ENCODE measurements at places on chromosomes 12 and 14.

DNA sequence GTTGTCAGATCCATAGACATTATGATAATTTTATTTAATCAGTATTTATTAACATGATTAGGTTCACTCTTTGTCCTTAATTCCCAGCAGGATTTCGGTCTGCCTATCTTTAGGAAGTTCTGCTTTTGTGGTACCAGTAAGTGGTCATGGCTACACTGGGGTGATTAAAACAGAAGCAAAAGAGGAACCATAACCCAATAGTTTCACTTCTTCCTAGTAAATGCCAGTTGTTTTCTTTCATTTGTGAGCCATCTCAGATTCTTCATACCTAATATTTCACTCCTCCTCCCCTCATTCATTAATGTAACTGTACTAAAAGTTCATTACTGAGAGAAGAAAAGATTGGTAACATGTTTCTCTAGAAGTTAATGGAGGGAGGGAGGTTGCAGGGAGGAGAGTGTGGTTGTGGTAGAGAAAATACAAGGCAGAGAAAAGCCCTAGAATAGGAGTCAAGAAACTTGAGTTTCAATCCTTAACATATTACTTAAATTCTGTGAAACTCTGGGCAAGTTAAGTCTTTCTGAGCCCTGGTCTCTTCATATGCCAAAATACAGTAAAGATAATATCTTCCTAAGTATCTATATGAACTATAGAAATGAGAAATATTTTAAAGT, 101.2 kb downstream of the PEBP1 start:
- DNase-seq = peak; percentile 74

GRCh38 chr14:33163109-33163508, 224.4 kb downstream of the NPAS3 start:
- no peak for DNase-seq

- peak; percentile 16 for DNase-seq
Observed at GRCh38 chr12:76666290-76666835, 97.6 kb upstream of the ZDHHC17 start.

- DNase-seq = peak; percentile 62
Observed at GRCh38 chr12:108967869-108968540, 52.9 kb downstream of the SVOP start.

- DNase-seq = no peak
Observed at GRCh38 chr12:108714866-108715265, 16.5 kb downstream of the CORO1C start.

DNA sequence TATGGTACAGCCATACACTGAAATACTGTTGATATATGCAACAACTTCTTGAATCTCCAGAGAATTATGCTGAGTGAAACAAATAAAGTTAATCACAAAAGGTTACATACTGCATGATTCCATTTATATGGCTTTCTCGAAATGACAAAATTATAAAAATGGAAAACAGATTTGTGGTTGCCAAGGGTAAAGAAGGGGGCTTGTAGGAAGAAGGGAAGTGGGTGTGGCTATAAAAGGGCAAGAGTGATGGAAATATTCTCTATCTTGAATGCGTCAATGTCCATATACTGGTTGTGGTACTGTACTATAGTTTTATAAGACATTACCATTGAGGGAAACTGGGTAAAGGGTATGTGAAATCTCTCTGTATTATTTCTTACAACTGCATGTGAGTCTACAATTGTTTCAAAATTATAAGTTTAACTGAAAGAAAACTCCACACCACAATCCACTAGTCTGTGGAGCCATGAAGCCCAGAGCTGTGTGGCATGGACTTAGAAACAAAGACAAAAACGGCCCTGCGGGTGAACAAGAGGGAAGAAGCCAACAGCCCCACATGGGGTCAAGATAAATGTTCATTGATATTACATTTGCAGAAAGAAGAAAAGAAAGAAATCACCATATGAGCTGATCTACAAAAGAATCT, 18.3 kb upstream of the TSPAN11 start:
- no peak for DNase-seq

- DNase-seq = no peak
Observed at GRCh38 chr12:108102363-108102762, 26.7 kb upstream of the WSCD2 start.

GRCh38 chr12:111788178-111788654, 21.5 kb downstream of the ALDH2 start:
- DNase-seq = no peak

- no peak for DNase-seq
Observed at GRCh38 chr12:113318046-113318656, 16.8 kb downstream of the SLC8B1 start.

DNA sequence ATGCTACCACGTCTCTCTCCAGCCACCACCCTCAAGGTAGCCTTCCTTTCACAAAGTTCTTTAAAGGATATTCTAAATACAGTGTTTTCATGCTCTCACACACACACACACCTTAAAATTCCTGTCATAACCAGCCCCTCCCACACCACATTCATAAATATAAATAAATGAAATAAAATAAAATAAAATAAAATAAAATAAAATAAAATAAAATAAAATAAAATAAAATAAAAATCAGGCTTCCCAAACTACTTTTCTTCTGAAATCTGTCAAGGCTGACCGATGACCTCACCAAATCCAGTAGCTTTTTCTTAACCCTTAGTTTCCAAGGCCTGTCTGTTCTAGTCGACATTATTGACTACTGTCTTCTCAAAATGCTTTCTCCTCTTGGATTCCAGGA, 378.4 kb downstream of the SEC23A start:
- no peak for DNase-seq

- DNase-seq = peak; percentile 58
Observed at GRCh38 chr12:26195250-26195640, at the start of gene SSPN. TSS of gene SSPN (plus strand) at chr12:26195573. CDS start at chr12:26195673, 100 bp downstream.

DNA sequence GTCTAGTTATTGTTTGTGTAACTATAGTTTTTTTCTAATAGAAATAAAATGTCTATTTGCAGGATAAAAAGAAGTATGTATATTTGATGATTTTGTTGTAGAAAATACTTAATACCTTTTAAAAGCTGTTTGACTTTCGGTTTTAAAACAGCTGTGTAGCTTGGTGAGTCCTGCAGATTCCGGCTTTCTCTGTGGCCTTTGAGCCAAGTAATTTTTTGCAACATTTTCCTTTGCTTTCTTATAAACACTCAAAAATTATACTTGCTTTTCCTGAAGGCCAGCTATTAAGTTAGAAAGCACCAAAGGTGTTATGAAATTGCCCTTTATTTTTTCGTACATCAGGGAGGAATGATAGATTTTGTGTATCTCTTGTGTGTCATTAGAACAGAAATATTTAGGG, 63.6 kb downstream of the CRADD start:
- DNase-seq = no peak

- no peak for DNase-seq
Observed at GRCh38 chr12:101859664-101860607, 17.4 kb upstream of the DRAM1 start.

GRCh38 chr14:102779084-102779462, 1.8 kb downstream of the TRAF3 start:
- DNase-seq = peak; percentile 28

- no peak for DNase-seq
Observed at GRCh38 chr12:89960011-89960507, 251.4 kb upstream of the ATP2B1 start.

- DNase-seq = no peak
Observed at GRCh38 chr14:37172936-37173614, 669 bp upstream of the SLC25A21 start.

DNA sequence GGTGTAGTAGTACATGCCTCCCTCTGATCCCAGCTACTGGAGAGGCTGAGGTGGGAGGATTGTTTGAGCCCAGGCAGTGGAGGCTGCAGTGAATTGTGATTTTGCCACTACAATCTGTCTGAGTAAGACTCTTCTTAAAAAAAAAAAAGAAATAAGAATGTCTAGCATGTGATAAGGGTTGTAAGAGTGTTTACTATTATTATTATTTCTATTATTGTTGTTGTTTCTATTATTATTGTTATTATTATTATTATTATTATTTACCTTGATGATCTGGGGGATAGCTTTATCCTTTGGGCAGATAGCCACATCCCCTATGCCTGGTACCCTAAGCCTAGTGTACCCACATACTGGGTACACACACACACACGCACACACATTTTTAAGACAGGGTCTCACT, 4.3 kb downstream of the OAS3 start:
- no peak for DNase-seq

GRCh38 chr12:49461221-49461620, 77.6 kb upstream of the KCNH3 start:
- DNase-seq = no peak

DNA sequence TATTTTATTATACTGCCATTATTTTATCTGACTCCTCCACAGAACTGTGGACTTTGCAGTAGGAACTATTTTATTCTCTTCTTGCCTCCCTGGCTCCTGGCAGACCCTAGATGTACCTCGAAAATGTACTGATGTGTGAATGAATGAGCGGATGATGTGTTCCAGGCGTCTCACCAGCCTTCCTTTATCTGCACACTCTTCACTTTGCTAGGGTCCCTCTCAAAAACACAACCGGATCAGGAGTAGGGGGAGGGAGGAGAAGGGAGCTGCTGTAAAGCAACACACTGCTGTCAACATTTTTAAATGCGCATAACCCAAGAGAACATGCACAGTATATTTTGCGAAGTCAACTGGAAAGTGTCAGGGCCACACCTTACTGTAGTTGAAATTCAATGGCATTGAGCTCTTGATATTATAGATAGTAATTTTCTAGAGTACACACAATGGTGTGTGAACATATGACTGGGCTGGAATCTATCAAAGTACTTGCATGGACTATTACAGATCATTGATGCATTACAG, 36.3 kb downstream of the SRGAP1 start:
- no peak for DNase-seq

DNA sequence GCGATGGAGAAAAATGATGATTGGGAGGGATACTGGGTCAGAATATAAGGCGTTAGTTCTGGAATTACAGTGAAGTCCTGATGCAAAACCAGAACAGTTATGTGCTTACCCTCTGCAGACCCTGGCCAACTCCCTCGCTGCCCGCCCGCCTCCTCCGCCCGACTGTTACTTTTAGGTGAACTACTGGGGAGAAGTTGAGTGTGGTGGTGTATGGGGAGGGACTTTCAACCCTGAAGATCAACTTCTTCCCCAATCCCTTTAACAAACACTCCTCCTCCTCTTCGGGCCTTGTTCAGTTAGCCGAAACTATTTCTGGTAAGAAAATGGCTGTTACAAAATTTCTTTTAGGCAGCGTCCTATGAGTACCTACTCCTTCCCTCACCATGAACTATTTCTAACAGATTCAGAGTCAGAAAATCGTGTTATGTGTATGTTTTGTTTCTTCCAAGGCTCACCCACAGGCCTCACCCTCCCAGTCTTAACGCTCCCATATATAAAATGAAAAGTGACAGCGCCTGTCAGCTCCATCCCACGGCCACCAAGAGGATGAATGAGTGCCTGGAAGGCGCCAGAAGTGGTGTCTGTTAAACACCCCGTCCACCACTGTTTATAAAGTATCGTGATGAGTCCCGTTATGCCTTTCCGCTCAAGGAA, 1.3 kb downstream of the FBXO33 start:
- DNase-seq = no peak

DNA sequence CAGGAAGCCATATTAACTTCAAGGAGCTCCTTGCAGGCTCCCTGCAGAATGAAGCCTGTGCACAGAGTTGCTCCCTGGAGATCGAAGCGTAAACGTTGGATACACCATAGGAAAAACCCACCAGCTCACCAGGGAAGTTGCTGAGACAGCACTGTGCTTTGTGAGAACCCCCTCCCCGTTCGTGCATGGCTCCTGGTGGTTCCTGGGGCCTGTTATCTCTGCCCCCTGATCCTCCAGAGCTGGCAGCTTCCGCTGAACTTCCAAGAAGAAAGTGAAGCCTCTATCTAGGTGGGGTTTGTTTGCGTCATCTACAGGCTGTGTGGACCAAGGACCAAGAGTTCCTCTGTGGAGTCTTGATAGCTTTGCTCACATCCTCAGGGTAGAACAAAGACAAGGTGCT, 2.4 kb upstream of the CCDC85C start:
- DNase-seq = no peak

DNA sequence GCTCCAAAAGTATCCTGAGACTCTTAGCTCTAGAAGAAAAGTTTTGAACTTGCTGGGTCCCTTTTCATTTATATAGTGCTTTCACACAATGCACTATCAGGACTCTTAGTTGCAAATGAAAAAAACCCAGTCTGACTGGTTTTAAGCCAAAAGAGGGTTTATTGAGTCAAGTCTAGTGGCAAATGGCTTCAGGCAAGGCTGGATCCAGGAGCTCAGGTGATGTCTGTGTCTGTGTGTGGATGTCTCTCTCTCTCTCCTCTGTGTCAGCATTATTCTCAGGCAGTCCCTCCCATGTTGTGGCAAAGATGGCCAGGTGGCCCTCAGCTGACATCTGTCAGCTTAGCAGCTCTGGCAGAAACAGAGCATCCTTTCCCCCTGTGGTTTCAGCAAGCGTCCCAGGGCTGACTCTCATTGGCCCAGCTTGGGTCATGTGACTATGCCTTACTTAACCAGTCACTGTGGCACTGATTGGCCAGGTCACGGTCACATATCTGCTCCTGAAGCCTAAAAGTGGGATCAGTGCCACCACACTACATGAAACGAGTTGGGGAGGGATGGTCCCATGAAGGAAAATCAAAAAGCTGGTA, 6.2 kb downstream of the TMEM120B start:
- no peak for DNase-seq

DNA sequence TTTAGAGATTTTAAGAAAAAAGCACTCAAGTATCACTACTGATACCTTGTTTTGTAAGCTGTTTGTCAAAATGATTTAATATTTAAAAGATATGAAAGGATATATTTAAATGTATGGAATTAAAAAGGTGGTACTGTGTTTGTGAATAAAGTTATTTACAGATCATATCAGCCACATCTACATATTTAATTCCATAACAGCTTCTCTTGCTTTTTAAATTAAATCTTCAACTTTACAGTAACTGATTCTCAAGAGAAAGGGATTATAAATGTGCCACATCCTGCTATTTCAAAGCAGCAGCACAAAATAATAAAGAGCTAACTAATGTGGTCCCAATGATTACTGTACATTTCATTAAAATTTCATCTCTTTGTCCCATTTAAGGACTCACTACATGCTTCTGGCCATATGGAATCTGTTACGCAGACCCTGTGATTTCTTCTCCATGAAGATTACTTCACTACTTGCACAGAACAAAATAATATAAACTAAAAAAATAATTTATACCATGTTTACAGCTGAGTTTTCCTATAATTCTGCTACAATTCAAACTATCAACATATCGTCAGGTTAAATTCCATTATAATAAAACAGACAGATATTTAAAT, 117.8 kb downstream of the MED13L start:
- DNase-seq = no peak

All from pons (tissue), 1 donor.